Liver (tissue), 10 donors: ENCODE measurements at places on chromosomes 1 and 21. TPM values are rescaled to one million over a fixed set of nuclear protein-coding genes. Genes with fewer than 3 reads are reported as not detected.

The ACOT7 gene
- total RNA-seq: 11.0 TPM

The MTR gene
- 12.3 TPM for total RNA-seq

The CORT gene
- 0.28 TPM for total RNA-seq

The KLF17 gene
- not detected for total RNA-seq

DNA sequence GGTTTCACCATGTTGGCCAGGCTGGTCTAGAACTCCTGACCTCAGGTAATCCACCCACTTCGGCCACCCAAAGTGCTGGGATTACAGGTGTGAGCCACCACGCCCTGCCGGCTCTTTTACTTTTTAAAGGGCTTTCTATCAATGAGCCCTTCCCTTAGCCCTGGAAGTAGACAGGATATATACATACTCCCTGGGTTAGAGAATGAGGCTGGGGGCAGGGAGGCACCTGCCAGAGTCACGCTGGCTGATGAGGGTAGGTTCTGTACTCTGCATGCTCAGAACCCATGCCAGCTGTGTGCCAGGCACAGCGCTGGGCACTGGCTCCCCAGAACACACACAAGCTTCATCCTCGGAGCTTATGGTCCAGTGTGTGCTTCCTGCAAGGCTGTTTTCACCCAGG, 113.6 kb upstream of the IPO9 start:
- no peak for DNase-seq

DNA sequence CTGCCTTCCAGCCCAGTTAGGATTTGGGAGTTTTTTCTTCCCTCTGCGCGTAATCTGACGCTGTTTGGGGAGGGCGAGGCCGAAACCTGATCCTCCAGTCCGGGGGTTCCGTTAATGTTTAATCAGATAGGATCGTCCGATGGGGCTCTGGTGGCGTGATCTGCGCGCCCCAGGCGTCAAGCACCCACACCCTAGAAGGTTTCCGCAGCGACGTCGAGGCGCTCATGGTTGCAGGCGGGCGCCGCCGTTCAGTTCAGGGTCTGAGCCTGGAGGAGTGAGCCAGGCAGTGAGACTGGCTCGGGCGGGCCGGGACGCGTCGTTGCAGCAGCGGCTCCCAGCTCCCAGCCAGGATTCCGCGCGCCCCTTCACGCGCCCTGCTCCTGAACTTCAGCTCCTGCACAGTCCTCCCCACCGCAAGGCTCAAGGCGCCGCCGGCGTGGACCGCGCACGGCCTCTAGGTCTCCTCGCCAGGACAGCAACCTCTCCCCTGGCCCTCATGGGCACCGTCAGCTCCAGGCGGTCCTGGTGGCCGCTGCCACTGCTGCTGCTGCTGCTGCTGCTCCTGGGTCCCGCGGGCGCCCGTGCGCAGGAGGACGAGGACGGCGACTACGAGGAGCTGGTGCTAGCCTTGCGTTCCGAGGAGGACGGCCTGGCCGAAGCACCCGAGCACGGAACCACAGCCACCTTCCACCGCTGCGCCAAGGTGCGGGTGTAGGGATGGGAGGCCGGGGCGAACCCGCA, at the start of gene PCSK9:
TSS of gene PCSK9 (plus strand) at position 207 of the 741 bp plus-strand sequence. CDS start at position 497, 290 bp downstream.
- peak; percentile 79 for DNase-seq

GRCh38 chr1:51636764-51637522, 20.1 kb downstream of the OSBPL9 start:
- DNase-seq: no peak

GRCh38 chr1:184078564-184079249, 27.2 kb downstream of the TSEN15 start:
- DNase-seq: no peak

GRCh38 chr21:41835711-41836154, 43.4 kb downstream of the PRDM15 start:
- DNase-seq: no peak

DNA sequence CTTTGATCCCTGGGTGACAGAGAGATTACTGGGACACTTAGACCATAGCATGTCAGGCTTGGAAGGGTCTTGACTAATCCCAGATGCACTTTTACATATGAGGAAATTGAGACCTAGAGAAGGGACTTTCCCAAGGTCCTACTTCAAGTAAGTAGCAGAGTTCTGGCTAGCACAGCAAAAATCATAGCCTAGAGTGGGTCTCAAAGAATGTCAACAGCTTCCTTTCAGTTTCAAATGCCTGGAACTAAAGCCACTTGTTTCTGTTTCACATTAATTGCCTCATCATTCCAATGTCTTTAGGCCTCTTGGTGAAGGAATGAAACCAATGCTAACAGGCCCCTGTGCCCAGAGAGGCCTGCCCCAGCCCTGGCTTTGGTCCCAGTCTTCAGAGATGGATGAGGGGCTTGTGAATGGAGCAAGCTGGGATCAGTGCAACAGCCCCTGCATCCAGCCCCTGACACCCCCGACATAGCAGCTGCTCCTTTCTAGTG, 26.6 kb downstream of the ATF3 start:
- no peak for DNase-seq

DNA sequence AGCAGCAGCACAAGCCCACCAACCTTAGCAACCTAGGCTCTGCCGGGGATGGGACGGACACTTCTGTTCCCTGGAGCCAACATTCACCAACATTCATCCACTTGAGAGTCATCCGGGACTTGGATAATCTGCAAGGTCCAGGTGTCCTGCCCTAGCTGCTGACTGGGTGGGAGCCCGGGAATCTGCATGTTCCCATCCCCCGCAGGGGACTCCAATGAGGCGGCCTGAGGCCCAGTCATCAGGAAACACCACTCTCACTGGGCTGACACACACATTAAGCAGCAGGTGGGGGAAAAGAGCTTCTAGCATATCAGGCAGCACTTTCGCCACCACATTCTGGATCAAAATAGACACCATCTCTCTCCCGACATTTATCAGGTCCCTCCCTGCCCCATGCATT, 38.4 kb upstream of the CCSAP start:
- DNase-seq: no peak

GRCh38 chr1:181255270-181255929, 166.9 kb downstream of the IER5 start:
- DNase-seq: no peak

DNA sequence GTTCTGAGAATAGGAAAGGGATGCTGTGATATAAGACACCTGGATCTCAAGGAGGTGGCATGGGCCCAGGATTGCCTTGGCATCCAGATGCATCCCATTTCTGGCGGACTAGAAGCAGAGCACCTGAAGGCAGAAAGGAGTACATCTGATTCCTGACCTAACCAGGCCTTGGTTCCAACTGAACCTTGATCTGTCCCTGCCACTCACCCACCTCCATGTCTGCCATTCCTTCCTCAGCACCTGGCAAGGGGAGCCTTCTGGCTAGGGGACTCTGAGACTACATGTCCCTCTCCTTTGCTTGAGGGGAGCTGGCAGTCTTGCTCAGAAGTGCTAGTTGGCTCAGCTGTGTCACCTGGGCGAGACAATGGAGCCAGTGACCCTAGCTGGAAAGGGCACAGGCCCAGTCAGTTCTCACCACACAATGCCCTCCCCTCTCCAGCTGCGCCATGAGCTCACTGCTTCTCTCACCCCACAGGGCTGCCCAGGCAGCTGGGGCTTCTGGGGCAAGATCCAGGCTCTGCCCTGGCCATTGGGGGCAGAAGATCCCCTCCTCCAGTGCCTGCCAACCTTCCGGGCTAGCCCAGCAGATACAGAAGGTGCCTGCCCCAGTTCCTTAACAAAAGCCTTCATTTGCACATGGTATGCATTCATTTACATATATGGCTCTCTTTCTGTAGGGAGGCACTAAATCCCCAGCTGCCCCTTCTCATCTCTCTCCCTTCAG, 2.9 kb downstream of the IGSF8 start:
- no peak for DNase-seq

DNA sequence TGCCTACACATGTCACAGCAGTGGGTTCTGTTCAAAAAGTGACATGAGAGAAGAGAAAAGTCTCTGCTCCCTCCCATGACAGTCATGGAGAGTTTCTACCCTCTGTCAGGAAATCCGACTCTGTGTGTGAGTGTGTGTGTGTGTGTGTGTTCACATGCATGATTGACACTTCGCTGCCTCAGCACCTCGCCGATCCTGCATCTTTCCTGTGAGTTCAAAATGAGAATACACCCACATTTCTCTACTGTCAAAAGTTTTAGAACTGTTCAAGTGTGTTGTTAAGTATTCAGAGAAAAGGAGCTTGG, 46.2 kb upstream of the COX20 start:
- no peak for DNase-seq

DNA sequence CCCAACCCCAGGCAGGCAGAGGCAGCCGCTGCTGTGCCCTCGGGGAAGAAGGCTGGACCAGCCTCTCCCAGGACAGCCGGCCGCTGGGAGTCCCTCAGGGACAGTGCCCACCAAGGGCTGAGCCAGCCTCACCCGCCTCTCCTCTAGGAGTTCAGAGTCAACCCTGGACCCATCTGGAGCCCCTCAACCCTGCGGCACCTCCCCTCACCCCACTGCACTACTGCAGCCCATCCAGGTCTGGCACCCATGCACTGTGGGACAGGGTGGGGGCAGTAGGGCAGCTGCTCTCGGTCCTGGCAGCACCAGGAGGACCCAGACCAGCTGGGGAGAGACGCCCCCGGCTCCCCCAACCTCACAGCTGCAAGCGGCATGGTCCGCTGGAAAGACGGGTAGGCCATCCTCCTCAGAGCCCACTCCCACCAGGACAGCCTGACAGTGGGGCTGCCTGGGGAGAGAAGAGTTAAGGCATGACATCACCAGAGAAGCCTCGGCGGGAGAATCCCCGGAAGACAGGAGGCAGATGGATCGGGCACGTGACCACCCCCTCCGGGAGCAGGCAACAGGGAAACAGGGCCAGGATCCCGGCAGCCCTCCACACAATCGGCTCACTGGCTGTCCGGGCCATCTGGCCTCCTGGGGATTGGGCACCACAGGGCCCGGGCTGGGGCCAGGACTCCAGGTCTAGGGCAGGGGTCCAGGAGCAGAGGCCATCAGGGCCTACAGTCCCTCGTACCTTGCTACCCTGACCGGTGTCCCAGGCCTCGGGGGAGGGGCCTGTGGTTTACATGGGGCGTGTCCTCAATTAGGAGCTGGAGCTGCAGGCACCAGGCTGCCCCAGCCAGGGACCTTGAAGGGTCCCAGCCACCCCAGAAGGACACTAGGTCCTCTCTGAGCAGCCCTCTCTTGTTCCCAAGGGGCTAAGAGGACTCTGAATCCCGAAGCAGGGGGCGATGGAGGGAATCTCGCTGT, 3.1 kb downstream of the ACAP3 start:
- peak; percentile 51 for DNase-seq

DNA sequence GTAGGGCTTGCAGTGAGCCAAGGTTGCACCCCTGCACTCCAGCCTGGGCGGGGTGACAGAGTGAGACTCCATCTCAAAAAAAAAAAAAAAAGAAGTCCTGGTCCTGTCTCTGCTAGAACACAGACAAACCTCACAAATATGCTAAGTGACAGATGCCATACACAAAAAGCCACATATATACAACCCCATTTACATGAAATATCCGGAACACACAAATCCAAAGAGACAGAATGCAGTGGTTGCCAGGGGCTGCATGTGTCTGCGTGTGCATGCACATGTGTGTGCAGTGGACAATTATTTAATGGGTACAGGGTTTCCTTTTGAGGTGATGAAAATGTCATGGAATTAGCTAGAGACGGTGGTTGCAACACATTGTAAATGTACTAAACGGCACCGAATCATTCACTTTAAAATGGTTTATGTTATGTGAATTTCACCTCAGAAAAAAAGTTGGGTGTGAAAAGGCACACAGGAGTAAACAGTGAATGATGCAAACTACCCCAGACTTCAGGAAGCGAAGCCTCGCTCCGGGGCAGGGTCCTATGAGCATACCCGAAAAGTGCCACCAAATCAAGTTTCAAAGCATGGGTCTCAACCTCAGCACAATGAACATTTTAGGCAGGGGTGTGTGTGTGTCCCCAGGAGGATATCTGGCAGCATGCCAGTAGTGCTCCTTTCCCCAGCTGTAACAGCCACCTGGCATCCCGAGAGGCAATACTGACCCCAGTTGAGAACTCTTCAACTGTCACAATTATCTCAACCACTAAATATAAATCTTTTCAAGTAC, 48.3 kb downstream of the GNB1 start:
- DNase-seq: no peak
